ENCODE measurements at places on chromosomes 4 and X. TPM values are rescaled to one million over a fixed set of nuclear protein-coding genes. Genes with fewer than 3 reads are reported as not detected.

DNA sequence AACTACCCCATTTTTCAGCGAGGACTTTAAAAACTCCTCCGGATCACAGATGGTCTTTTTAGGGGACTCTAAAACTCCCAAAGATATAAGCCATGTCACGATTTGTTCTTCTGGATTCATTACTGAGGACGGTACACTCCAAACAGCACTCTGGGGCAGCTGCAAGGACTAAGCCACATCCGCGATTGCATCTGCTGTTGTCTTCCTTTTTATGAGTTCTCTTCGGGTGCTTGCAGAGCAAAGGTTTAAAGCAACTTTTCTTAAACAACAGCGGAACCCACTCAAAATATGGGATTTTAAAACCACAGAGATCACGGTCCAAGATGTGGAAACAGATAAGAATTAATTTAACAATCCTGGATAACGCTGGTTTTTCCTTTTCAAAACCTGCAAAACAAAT, at the start of gene ARHGEF6:
TSS of gene ARHGEF6 (minus strand) at position 170 of the 400 bp plus-strand sequence. CDS start at position 120, 50 bp downstream.
- no peak for DNase-seq

SLC39A8 gene
- 9.5 TPM for polyA plus RNA-seq

GRCh38 chr4:56990109-56990905, 11.6 kb downstream of the POLR2B start:
- no peak for DNase-seq

HSFX1 gene
- 2.6 TPM for polyA plus RNA-seq

GRCh38 chr4:13056630-13057189, 427.4 kb downstream of the RAB28 start:
- DNase-seq: no peak

FANCB gene
- 3.9 TPM for polyA plus RNA-seq

GRCh38 chr4:15648600-15648999, 6.6 kb downstream of the FBXL5 start:
- no peak for DNase-seq

GRCh38 chr4:177964061-177964460, 521.8 kb upstream of the AGA start:
- no peak for DNase-seq

GRCh38 chr4:127400731-127401346, 231.9 kb upstream of the INTU start:
- DNase-seq: peak; percentile 72

- DNase-seq: no peak
Observed at GRCh38 chr4:2059046-2059725, at the start of gene NAT8L. Gene NAT8L, plus strand, starts transcription at chr4:2059327. Its CDS starts 185 bp downstream, at chr4:2059512.

- DNase-seq: no peak
Observed at GRCh38 chr4:33996075-33996718, 2248.1 kb downstream of the ARAP2 start.

DNA sequence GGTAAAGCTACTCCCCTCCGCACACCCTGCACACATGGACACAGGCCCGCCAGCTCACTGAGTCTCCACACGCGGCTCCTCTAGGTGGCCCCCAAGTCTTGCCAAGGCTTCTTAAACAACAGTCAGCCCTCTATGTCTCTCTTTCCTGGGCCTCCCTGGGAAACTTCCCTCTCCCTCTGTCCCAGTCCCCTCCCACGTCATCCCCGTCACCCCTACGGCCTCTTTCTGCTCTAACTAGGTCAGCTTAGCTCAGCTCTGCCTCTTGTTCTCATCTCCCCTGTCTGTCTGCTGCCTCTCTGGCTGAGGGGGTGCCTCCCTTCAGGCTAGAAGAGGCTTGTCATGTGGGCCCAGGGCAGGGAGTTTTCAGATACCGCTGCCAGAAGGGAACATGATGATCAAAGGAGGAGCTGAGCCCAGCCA, 38.8 kb downstream of the SEPTIN6 start:
- peak; percentile 50 for DNase-seq
